ENCODE measurements at places on chromosomes 5 and 9.

DNA sequence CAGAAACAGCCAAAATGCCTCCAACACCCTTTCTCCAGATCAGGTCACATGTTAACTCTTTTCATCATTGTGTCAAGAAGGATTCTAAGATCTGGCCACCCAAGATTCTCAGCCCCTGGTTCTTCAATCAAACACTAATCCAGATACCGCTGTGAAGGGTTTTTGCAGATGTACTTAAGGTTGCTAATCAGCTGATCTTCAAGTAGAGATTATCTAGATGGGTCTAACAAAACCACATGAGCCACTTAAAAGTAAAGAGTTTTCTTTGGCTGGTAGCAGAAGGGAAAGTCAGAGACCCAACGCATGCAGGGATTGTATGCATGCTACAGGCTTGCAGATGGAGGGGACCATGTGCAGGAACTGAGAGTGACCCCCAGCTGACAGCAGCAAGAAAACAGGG is 267.9 kb downstream of the CDK5RAP2 start:
- DNase-seq, result no peak

DNA sequence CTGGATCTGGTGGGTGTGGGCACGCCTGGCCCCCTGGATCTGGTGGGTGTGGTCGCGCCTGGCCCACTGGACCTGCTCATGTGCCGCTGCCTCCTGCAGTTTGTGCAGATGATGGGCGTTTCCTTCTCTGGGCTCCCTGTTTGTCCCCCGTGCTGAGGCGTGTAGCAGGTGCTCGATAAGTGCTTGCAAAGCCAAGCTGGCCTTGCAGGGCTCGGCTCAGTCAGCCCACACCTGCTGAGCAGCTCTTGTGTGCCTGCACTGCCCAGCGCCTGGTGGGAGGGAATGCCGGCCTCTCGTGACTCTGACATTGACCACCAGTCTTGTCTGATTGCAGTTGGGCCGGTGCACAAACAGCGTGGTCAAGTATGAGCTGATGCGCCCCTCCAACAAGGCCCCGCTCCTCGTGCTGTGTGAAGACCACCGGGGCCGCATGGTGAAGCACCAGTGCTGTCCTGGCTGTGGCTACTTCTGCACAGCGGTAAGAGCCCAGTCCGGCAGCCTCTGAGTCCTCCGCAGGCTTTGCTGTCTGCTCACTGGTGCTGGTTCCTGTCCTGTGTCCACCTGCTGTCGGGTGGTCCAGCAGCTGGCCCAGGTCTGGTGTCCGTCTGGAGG is 102.7 kb upstream of the CACNA1B start:
- DNase-seq, result no peak

GRCh38 chr9:14004110-14004509 is 309.8 kb downstream of the NFIB start:
- DNase-seq, result no peak

GRCh38 chr5:42950456-42951292 is 89.4 kb downstream of the ANXA2R start:
- peak; percentile 58 for DNase-seq

- DNase-seq, result no peak
Observed at GRCh38 chr9:116238225-116238624, 84.6 kb downstream of the PAPPA start.

DNA sequence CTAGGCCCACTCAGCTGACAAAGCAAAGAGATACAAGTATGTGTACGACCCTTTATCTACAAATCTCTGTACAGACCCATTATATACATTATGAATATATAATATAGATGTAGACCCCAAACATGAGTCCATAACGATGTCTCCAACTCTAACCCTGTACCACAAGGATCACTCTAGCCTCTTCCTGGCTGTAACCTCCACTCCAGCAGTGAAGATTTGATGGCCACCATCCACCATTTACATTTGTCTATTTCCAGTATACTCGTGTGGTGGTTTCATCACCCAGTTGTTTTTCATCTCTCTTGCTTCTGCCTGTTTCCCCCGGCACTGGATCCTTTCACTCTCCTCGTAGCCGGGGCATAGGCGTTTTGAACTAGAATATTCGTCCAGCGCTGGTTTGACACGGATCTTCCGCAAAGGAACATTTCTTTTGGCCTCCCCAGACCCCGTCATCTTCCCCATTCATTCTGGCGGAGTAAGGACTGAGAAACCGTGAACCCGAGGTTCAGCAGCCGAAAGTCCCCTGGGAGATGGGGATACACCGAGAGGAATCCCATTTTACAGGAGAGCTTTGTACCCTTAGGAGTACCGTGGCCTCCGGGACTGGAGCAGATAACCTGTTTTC is 828 bp upstream of the TRIO start:
- no peak for DNase-seq

DNA sequence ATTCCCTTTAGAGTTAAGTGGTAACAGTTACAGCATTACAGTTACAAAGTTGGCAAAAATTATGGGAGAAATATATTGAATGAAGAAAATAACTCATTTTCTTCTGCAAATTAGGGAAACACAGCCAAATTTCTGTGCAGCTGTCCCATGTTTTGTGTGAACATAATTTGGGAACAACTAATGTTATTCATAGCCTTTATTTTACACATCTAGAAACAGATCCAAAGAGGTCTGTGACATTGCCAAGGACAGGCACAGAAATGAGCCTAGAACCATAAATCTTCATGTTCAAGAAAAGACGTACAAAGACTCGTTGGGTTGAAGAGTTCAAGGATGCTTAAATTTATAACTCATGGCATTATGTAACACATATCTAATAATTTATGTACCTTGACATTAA is 114.1 kb upstream of the TXNDC8 start:
- DNase-seq, result no peak

DNA sequence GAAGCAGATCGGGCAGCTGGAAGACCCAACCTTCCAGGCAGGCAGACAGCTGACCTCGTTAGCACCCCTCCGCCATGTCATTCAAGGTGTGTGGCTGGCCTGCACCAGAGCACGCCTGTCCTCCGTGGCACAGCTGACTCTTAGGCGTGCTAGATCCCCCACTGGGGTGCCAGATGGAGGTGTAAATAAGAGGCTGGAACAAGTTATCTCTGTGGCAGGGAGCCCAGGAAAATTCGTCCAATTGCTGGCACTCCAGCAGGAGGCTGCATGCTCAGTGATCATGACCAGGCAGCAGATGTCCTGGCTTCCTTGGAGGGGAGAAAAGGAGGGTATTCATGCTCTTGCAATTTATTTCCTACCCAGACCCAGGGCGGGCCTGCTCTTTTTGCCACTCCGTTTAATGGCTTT is 7.8 kb upstream of the ALDOB start:
- no peak for DNase-seq

- DNase-seq, result no peak
Observed at GRCh38 chr9:125998837-125999503, 251.8 kb downstream of the PBX3 start.

- no peak for DNase-seq
Observed at GRCh38 chr5:10857338-10857733, 96.3 kb upstream of the DAP start.

GRCh38 chr5:88694023-88694679 is 188.8 kb downstream of the MEF2C start:
- DNase-seq, result no peak

- DNase-seq, result no peak
Observed at GRCh38 chr9:6646293-6646636, 736 bp upstream of the GLDC start.

- no peak for DNase-seq
Observed at GRCh38 chr5:76427206-76428140, 24.4 kb downstream of the IQGAP2 start.

DNA sequence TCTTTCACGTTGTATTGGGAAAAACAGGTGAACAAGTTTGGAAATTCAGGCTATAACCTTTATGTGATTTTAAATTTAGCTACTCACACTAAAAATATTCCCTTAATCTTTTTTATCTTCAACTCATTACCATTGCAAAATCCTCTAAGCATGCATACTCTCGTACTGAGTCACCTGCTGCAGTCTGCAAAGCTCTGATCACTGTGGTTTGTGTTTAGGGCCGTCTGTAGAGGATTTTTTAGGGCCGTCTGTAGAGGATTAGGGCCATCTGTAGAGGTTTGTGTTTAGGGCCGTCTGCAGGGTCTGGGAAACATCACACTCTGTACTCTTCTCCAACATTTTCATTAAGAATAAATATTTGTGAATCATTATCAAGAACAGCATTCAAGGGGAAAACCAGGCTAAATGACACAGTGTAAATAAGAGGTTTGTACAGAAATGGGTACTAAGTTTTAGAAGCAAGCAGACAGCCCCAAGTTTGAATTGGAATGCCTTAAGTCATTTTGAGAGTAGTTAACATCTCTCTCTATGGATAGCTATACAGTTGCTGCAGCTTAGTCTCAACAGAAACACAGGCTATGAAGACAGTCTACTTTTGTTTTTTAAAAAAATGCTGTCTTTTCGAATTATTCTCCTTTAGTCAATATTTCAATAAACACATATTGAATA is 155.0 kb upstream of the TSLP start:
- no peak for DNase-seq

DNA sequence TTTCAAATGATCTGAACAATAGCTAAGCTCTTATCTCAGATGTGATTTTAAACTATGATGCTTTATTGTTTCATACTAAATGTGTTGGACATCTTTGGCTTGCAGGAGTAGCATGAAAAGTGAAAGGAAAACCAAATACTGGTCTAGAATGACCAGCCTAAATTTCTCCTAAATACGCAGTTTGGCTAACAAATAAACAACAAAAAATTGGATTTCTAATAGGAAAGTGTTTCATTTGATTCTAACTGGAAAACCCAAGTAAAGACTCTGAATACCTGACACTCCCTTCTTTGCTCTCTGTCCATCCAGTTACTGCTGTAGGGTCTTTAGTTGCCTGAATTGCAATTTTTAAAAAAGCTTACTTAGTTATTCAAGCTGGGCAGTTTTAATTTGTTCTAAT is 111.7 kb upstream of the ACOT12 start:
- no peak for DNase-seq

- DNase-seq, result no peak
Observed at GRCh38 chr5:51495672-51496071, 112.4 kb downstream of the ISL1 start.

DNA sequence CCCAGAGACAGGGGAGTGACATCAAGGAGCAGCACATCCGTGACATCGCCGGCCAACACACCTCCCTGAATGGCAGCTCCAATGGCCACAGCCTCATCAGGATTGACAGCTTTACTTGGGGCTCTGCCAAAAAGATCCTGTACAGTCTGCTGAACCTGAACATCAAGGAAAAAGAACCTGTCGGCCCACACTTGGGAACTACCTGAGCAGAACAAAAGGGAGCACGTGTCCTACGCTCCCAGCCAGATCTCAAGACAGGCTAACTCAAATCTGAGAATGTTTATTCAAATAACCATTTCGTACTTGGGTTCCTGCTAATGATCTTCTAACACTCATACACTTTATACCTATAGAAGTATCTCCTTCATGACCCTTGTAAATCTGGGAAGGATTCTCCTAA is 15.3 kb downstream of the HSPA9 start:
- no peak for DNase-seq

GRCh38 chr9:22514871-22515270 is 68.2 kb downstream of the DMRTA1 start:
- DNase-seq, result no peak

- DNase-seq, result peak; percentile 31
Observed at GRCh38 chr9:77851882-77852595, 179.6 kb downstream of the GNAQ start.

- no peak for DNase-seq
Observed at GRCh38 chr9:94754976-94755475, 28.5 kb downstream of the AOPEP start.

DNA sequence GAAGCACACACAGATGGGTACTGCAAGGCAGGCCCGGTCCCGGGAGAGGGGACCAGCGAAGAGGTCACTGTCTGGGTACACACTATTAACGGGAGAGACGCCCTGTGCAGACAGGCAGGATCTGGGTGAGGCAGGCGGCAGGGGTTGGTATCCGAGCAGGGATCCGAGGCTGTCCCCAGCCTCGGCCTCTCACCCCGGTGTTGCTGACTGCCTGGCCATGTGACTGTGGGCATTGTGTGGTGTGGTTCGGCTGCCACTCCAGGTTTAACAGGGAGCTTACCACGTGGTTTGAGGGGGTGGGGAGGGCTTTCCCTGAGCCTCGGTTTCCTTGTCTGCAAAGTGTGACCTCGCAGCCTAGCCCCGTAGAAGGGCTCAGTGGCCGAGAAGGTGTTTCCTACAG is 11.1 kb upstream of the RALGDS start:
- DNase-seq, result peak; percentile 67

DNA sequence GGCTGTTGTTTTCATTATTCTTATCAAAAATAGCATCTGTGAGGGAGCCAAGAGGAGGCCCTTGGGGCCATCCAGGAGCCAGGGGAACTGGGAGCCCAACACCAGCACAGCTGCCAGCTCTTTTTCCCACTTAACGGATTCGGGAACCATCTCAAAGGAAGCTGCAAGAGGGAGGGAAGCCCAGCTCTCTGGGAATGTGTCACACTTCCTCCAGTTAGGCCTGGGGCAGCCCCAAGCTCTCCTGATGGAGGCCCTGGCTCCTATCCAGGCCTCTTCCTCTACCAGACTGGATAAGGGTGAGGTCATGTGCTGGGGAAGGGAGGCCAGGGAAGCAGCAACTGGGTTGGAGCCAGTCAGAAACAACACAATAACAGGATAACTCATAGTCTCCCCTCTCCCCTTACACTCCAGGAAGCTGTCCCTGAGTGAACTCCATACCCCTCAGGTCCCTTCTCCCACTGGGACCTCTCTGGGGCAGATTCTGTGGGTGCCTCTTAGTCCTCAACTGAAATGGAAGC is 12.7 kb downstream of the CSF2 start:
- DNase-seq, result peak; percentile 85

DNA sequence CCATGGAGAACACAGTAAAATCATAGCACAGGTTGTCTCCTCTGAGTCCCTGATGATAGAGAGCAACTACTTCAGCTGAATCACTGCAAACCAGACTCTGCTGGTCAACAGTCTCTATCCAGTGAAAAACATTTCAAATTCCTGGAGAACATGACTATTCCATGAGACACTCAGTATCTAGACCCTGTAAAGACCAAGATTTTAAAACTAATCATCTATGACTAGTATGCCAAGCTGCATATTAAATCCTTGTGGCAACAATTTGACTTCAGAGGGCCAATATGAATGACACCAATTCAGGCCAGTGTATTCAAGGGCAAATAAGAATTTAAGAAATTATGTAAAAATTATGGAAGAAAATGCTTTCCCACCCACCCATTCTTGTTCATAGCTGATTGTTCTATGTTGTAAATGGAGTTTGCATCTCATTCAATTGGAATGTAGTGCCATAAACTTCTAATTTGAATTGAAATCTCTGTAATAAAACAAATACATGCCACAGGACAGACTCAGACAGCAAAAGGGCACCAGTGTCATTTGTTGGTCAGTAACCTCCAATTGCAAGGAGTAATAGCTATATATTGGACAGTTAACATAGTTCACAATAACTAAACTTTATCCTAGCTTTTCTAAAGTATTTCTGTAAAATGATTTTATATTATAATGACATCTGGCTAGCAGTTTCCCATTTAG is 80.1 kb upstream of the LPAR1 start:
- no peak for DNase-seq

DNA sequence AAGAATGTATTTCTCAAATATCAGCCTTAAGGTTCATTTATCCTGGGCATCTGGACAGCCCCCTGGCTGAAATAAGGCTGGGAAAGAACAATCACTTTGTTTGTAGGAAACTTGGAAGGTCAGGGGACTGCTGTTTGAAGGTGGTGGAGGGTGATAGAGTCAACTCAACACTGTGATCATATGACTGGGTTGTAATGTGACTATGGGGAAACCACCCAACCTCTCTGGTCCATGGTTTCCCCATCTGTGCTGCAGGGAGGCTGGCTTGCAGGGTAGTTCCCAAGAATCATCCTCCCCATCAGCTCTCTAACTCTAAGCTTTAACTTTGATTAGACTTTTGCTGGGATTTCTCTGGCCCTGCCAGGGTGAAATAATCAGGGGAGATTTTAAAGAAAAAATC is 10.0 kb downstream of the INSYN2B start:
- no peak for DNase-seq

- DNase-seq, result no peak
Observed at GRCh38 chr5:57684299-57684702, 201.7 kb upstream of the ACTBL2 start.
